Stimulated activated CD4-positive, alpha-beta T cell treated with anti-CD3 and anti-CD28 coated beads, Interleukin-1b, Interleukin-23, amount 100 ng/mL, for 24 hours (primary cell): ENCODE measurements at places on chromosomes 5 and 9.

GRCh38 chr9:108158236-108158995 lies 668.8 kb upstream of the KLF4 start:
- no peak for DNase-seq

GRCh38 chr5:113029614-113030013 lies 53.0 kb downstream of the DCP2 start:
- DNase-seq: no peak

DNA sequence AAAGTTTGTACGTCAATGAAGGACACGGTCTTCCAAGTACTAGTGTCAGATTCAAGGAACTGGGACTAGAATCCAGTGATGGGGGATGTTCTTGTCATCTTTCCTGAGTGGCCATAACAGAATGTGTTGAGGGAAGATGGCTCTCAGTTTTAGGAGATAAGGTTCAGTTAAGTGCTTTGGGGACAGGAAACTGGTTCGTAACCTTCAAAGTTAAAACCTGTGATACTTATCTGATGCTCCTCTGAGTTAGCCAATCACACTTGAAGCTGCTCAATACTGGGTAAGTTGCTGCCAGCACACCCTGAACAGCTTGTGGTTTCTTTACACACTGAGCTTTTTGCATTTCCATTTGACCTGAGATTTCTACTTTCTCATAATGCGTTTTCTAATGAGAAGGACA lies 64.4 kb downstream of the PIK3R1 start:
- DNase-seq: no peak

GRCh38 chr5:133371371-133372155 lies 240.8 kb downstream of the FSTL4 start:
- no peak for DNase-seq

GRCh38 chr5:84724683-84725082 lies 340.0 kb upstream of the EDIL3 start:
- no peak for DNase-seq

GRCh38 chr5:119017994-119018393 lies 29.6 kb upstream of the DTWD2 start:
- no peak for DNase-seq

DNA sequence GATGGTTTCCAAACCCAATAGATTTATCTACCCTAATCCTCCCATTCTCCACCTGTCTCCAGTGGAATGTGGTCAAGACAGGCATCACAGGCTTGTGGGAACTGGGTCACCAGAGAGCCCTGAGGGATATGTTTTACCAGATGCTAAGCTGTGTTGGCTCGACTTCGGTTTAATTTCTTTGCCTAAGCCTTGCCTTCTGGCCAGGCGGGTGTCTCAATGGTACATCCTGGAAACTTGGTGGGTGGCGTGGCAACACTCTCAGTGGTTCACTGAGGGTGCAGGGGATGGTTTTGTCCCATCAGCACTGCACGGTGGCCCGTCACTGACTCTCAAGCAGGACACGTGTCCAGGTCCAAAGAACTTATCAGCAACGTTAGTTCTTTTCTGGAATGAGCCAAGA lies 192.2 kb downstream of the TENT4A start:
- no peak for DNase-seq
